ENCODE measurements at places on chromosomes 5 and 9. TPM values are rescaled to one million over a fixed set of nuclear protein-coding genes. Genes with fewer than 3 reads are reported as not detected.

- DNase-seq: no peak
These were observed 37.7 kb downstream of the NXNL2 start for GRCh38 chr9:88572684-88573083.

Gene SLC1A3
- 105 TPM for total RNA-seq

DNA sequence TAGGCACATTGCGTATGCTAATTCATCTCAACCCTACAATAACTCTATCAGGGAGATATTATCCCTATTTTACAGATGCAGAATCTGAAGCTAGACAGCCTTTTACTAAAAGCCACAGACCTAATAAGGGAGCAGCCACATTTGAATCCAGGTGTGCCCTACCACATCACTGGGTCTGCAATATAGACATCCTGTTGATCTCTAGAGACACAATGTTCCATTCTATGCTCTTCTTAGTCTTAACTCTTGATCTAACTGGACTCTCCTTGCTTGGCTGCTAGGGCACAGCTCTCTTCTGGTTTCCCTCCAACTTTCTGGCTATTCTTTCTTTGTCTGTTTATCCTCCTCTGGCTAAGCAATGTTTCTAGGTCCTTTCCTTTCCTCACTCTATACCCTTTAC is 1.4 kb upstream of the SPATA6L start:
- DNase-seq: no peak

GRCh38 chr5:159965031-159965837 is 43.7 kb upstream of the TTC1 start:
- peak; percentile 75 for DNase-seq
